Cortex of kidney (tissue), 1 donor: ENCODE measurements at places on chromosomes 1 and 21.

GRCh38 chr1:44553771-44554170 lies 120.5 kb downstream of the TMEM53 start:
- no peak for DNase-seq

DNA sequence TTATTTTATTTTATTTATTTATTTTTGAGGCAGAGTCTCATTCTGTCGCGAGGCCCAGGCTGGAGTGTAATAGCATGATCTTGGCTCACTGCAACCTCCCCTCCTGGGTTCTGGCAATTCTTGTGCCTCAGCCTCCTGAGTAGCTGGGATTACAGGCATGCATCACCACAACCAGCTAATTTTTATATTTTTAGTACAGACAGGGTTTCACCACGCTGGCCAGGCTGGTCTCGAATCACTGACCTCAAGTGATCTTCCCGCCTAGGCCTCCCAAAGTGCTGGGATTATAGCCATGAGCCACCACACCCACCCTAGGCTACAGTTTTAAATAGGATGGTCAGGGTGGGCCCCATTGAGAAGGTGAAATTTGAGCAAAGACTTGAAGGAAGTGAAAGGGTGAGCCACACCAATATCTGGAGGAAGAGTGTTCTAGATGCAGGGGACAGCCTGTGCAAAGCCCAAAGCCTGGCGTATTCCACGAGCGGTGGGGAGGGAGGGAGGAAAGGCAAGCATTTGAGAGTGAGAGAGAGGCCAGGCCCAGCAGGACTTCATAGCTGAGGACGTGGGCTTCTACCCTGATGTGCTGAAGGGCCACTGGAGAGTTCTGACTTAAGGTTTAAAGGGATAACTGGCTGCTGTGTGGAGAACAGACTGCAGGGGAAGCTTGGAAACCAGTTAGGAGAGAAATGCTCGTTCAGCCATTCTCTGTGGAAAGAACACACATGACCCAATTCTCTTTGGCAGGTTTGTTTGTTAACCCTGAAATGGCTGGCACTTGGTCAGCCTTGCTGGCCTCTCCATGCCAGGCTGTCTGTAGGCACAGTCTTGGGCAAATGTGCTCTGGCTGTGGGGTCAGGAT lies 62.6 kb upstream of the FAM20B start:
- DNase-seq = no peak

GRCh38 chr1:78005755-78006154 lies 1.0 kb downstream of the DNAJB4 start:
- DNase-seq = no peak

GRCh38 chr1:17282836-17283235 lies 25.2 kb upstream of the PADI4 start:
- no peak for DNase-seq

DNA sequence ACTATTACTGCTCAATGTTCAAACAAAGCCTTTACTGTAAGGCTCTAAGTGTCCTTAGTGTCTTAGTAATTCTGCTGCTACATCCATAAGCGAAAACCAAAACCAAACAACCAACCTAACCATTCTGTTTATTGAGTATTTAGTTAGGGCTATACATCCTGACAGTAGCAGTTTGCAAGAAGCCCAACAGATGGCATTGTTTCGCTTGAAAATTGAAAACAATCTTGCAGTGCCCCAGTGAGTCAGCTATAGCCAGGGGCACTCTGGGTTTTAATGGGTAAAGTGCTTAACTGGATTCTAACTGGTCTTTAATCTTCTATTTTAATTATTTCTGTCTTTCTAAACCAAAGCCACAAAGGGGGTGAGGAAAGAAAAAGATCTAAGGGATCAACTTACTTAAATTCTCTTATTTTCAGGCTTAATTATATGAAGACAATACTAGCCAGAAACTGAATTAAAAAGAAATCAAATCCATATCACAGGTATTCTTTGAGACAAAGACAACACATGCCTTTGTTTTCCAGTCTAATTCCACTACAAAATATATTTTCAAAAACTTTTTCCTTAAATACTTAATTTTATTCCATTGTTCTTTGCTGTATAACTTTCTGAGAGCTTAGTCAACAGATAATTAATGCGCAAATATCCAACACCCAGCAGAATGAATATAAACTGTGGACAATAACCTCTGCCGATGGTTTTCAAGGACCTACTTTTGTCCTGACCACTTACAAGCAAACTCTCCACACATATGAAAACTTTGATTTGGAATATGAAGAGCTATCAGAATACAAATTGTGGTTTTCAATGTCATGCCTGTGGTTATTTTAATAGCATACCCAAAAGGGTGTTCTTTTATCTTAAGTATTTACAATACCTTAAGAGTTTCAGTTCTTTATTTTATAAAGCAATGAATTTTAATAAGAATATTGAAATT lies 15.2 kb downstream of the POGZ start:
- DNase-seq = no peak

DNA sequence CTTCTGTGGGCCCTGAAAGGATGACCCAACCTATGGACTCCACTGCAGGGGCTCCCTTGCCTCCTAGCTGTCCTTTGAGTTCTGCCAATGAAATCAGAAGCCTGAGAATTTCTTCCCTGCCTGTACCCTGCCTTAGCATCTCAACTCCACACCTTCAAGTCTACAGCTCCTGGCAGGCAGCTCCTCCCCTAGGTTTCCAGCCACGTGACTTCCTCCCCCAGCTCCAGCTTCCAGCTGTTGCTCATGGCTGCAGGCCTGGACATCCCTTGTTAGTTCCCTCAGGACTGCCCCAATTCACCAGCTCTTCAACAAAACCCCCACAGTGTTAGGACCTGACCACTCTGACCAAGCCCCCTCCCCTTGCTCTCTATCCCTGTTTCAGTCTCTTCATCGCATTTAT lies 2.4 kb downstream of the RCAN1 start:
- DNase-seq = no peak
